ENCODE measurements at places on chromosomes 2 and 18.
A peak's percentile ranks its signal among the peaks of the same experiment; 100 is the strongest.

DNA sequence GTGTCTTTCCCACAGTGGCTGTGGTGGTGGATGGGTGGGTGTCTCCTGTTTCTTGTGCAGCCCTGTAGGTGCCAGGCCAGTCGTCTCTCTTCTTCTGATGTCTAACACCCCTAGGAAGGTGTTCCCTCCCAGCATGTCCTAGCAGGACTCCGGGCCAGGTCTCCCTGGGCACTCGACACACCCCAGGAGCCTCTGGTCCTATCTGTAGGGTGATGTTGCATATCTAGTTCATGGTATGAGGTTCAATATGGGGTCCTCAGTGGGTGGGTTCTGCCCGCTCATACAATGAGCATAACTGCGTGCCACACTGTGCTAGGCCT lies 14.4 kb downstream of the NGEF start:
- no peak for DNase-seq

DNA sequence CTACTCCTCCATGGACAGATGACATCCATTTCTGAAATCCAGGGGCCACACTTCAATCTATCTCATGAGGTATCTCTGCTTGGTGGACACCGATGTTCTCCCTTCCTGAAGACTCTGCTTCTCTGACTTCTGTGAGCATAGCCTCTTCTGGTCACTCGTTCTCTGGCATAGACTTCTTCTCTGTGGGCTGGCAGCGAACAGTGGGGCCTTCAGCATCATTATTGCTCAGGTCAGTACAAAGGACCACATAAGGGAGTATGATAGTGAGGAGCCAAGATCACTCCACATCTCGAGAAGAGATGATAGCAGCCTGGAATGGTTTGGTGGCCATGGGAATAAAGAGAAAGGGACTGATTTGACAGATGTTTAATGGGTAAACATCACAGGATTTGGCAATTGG lies 8.0 kb upstream of the KCMF1 start:
- no peak for DNase-seq

DNA sequence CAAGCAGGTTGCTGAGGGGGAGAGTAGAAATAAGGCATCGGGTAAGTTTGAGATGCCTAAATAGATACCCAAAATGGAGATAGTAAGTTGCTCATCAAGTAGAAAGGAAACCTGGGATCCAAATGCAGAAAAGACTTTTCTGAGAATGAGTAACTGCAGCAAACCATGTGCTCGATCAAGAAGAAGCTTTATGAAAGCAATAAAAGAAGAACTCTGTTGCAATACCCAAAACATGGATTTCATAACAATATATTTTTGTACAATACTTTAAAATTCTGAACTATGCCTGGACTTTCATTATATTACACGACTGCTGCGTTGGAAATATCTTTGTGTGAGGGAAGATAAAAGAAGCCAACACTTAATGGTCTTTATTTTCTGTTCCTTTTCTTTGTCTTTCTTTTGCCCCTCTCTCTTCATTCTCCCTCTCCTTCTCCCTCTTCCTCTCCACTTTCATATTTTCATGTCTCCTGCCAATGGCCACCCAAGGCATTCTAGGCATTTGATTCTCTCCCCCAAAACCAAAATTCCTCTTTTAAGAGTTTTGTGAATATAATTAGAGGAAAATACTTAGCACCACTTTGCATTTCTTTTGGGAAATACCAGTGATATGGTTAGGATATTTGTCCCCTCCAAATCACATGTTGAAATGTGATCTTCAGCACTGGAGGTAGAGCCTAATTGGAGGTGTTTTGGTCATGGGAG lies 257.6 kb downstream of the MREG start:
- DNase-seq: no peak

DNA sequence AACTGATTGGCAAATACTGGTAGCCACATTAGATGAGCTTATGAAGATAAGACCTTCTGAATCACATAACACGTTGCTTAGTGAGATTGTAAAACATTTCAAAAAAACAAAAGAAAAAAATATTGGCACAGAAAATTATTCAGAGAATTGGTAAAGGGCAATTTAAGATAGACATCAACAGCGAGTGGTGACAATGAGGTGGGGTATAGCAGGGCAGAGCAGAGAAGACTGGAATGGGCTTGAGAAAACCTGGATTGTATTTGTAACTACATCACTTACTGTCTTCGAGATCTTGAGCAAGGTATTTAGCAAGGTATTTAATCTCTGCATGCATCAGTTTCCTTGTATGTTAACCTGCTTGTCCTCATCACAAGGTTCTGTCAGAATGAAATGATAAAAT lies 313.0 kb upstream of the MEIS1 start:
- no peak for DNase-seq

- peak; percentile 88 for DNase-seq
Measured at GRCh38 chr2:241148891-241149674, at the start of gene PASK. Gene PASK (minus strand): TSS chr2:241149472. CDS start chr2:241143032, 6,440 bp downstream.

DNA sequence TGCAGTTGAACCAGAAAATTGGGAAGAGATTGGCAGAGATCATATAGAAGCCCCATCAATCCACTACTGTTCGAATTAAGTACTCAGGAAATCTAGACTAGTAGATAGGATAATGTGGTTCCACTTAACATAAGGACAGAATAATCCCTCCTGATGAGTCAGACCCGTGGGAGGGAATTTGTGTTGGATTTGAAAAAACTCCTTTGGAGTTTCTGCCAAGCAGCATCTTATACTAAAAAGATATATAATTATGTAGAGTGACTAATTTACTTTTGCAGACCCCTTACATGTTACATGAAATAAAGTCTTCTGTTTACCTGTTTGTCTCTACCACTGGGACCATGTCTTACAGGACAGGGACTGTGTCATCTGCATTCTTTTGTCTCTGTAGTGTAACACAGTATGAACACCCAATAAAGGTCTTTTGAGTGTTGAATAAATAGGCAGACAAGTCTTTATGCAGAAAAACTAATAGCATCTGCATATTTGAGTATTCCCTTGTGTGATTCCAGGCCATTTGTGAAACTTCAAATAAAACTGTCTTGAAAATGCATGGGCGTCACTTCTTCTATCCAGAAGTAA lies 122.6 kb upstream of the DNAJC10 start:
- DNase-seq: no peak

- DNase-seq: no peak
Measured at GRCh38 chr2:27844821-27845255, 45.3 kb downstream of the RBKS start.

Data from stimulated activated CD8-positive, alpha-beta memory T cell treated with anti-CD3 and anti-CD28 coated beads, Interleukin-15, amount 100 ng/mL, for 1 hour (primary cell).